Sigmoid colon (tissue), 7 donors: ENCODE measurements at places on chromosomes 3 and 15. TPM values are rescaled to one million over a fixed set of nuclear protein-coding genes. Genes with fewer than 3 reads are reported as not detected.

The RAB6B gene
- 8.0 TPM for total RNA-seq

- no peaks in the 10 kb centered on the region for H3K36me3 ChIP-seq
- DNase-seq: no peak
- H3K4me1 ChIP-seq: peaks cover 14% of the 10 kb centered on the region
- H3K27me3 ChIP-seq: no peaks in the 10 kb centered on the region
- H3K4me3 ChIP-seq: no peak overlapping the region
Observed at GRCh38 chr3:71554649-71555048, 28.9 kb downstream of the FOXP1 start.

GRCh38 chr15:89975482-89976245, 25.5 kb upstream of the ZNF710 start:
- H3K4me3 ChIP-seq: no peak overlapping the region
- no peaks in the 10 kb centered on the region for H3K27me3 ChIP-seq
- H3K36me3 ChIP-seq: no peaks in the 10 kb centered on the region
- H3K4me1 ChIP-seq: peaks cover 9% of the 10 kb centered on the region
- no peak overlapping the region for H3K27ac ChIP-seq
- peak; percentile 39 for DNase-seq

DNA sequence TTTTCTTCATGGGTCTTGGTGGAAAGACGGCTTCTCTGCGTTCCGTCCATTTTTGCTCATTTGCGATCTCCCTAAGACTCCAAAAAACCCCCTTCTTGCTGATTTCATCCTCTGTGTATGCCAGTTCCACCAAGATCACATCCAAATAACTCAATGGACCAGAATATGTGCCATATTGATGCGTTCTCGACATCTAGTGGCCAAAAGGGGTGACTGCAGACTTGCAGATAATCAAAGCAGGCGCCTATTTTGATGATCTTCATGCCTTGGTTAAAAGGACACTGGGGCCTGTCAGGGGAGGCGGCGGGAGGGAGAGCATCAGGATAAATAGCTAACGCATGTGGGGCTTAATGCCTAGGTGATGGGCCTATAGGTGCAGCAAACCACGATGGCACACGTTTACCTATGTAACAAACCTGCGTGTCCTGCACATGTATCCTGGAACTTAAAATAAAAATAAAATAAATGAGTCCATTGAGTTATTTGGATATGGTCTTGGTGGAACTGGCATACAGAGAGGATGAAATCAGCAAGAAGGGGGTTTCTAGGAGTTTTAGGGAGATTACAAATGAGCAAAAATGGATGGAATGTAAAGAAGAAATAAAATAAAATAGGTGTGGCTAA, 104.2 kb upstream of the RAD18 start:
- H3K27ac ChIP-seq: no peak overlapping the region
- H3K27me3 ChIP-seq: no peaks in the 10 kb centered on the region
- no peaks in the 10 kb centered on the region for H3K36me3 ChIP-seq

DNA sequence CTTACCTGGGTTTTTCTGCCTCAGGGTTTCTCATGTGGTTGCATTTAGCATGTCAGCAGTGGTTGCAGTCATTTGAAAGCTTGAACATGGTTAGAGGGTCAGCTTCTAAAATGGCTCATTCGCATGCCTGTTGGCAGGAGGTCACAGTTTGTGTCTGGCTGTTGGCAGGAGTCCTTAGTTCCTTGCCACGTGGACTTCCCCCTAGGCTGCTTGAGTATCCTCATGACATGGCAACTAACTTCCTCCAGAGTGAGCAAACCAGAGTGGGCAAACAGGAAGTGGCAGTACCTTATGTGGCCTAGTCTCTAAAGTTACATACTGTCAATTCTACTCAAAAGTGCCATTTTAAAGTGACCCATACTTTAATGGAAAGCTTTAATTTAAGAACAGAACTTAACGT, 3.4 kb upstream of the UNC13C start:
- H3K27ac ChIP-seq: no peak overlapping the region
- H3K4me3 ChIP-seq: no peak overlapping the region
- no peaks in the 10 kb centered on the region for H3K4me1 ChIP-seq
- no peak for DNase-seq
- H3K27me3 ChIP-seq: no peaks in the 10 kb centered on the region
- H3K36me3 ChIP-seq: no peaks in the 10 kb centered on the region

GRCh38 chr3:81910244-81910852, 148.9 kb upstream of the GBE1 start:
- no peak overlapping the region for H3K27ac ChIP-seq
- no peaks in the 10 kb centered on the region for H3K4me1 ChIP-seq

DNA sequence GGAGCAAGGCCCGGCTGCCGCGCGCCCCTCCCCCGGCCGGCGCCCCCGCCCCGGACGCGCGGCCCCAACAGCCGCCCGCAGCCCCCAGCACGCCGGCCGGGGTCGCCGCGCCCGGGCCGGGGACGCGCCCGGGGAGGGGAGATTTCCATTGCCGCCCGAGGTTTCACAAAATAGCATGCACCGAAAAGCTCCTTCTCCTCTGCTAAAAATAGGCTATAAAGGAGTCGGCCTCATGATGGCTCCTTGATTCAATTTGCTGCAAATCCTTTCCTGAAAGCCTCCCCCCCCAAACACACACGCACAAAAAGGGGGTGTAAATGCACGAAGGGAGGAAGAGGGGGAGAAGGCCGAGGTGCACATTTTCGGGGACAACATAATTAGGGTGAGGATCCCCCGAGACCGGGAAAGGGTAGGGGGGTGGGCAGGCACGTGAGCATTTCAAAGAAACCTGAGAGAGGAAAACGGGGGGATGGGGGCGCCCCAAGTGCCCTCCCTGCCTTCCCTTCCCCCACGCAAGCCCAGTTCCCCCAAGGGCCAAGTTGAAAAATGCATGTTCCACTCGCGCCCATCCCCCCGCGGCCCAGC, 734 bp downstream of the TBL1XR1 start:
- peaks cover 48% of the 10 kb centered on the region for H3K4me1 ChIP-seq
- DNase-seq: peak; percentile 71
- H3K27me3 ChIP-seq: no peaks in the 10 kb centered on the region
- peak overlapping the region; percentile 98 for H3K27ac ChIP-seq

DNA sequence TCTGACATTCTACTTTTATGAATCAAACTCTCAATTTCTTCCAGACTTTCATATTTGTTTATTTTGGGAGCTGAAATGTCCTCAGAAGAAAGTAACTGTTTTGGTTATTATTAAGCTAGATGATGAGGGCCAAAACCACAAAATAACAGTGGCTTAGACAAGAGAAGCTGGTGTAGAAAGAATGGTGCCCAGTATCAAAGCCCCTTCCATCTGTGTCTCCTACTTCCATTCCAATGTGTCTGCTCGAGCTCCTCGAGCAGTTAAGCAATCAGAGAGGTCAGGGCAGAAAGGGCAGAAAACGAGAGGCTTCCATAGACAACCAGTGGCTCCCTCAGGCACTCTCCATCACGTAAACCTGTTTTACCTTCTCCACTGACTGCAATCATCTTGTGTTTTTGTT, 59.7 kb upstream of the MAGI1 start:
- H3K4me1 ChIP-seq: no peaks in the 10 kb centered on the region
- H3K27me3 ChIP-seq: no peaks in the 10 kb centered on the region
- H3K36me3 ChIP-seq: no peaks in the 10 kb centered on the region
- no peak overlapping the region for H3K4me3 ChIP-seq
- no peak overlapping the region for H3K27ac ChIP-seq

DNA sequence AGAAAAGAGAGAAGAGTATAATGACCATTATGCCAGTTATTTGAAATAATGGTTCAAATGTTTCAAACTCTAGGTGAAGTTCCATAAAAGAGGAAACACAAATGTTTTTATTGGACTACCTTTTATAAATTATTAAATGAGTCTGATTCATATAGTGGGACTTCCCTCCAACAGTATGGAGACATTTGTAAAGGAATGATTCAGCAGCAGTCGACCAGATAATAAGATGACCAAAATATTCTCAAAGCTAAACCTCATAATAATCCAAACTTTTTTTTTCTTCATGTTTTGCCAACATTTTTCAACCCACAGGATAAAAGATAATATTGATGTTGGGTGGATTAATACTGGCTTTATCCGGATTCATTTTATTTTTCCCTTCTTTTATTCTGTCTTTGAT, 18.8 kb downstream of the TIPARP start:
- H3K4me1 ChIP-seq: peaks cover 56% of the 10 kb centered on the region
- H3K36me3 ChIP-seq: peaks cover 46% of the 10 kb centered on the region
- no peak overlapping the region for H3K4me3 ChIP-seq
- no peak for DNase-seq
- no peak overlapping the region for H3K27ac ChIP-seq

DNA sequence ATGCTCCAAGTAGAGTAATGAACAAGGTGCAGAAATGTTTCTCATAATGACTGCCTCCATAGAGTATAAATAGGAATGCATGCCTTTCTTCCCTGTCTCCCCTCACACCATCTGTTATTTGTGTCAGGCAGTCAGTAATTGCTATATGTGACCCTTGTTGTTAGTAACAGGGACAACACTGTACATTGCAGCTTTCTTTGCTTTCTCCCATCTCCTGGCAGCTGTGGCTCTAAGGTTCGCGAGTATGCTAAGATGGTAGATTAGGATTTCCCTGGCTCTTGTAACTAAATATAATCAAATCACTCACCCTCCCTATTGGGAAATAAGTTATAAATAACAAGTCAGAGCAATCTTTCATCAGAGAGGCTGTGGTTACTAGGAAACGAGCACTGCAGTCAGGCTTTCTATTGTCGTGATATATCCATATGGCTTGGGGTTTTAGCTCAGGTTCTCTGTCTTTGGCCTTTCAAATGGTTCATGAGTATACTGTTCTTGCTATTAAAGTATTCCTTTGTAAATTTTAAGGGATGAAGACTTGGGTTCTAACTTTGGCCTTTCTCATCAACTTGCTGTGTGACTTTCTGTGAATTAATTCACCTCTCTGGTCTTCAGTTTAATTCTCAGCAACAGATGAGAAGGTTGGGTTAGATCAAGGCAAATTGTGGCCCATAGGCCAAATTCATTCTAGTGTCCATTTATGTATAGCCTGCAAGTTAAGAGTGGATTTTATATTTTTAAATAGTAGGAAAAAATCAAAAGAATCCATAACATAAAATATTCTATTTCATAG, 8.1 kb upstream of the MINDY4B start:
- DNase-seq: no peak
- no peak overlapping the region for H3K4me3 ChIP-seq
- no peaks in the 10 kb centered on the region for H3K36me3 ChIP-seq
- no peak overlapping the region for H3K27ac ChIP-seq

DNA sequence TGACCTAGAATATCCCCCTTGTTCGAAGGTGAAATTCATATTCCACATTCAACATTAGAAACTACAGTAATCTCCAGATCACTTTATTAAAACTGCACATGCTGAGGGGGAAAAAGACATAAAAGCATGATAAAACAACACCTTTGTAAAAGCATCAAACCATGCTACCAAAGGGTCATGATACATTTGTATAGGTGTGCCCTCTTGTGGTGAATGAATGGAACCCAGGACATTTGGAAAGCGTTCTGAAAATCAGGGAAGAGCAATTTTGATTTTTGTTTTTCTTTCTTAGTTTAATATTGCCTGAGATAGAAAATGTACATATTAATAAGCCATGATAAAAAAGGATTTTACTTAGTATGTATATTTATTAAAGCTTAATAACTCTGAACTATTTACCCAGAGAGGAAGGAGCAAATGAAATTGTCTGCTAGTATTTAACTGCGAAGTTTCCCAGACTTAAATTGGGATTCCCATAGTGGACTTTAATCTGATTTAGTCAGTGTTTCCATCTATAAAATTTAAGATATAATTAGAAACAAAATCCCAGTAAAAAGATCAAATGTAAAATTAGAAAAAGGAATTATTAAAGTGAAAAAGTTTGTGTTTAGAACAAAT, 105.8 kb upstream of the ARL6 start:
- H3K27me3 ChIP-seq: no peaks in the 10 kb centered on the region
- H3K4me3 ChIP-seq: no peak overlapping the region
- no peak overlapping the region for H3K27ac ChIP-seq

GRCh38 chr15:30953731-30954378, 37.6 kb downstream of the MTMR10 start:
- H3K4me3 ChIP-seq: no peak overlapping the region
- peaks cover 77% of the 10 kb centered on the region for H3K36me3 ChIP-seq
- no peaks in the 10 kb centered on the region for H3K4me1 ChIP-seq
